ENCODE measurements at places on chromosomes 5 and 9.

DNA sequence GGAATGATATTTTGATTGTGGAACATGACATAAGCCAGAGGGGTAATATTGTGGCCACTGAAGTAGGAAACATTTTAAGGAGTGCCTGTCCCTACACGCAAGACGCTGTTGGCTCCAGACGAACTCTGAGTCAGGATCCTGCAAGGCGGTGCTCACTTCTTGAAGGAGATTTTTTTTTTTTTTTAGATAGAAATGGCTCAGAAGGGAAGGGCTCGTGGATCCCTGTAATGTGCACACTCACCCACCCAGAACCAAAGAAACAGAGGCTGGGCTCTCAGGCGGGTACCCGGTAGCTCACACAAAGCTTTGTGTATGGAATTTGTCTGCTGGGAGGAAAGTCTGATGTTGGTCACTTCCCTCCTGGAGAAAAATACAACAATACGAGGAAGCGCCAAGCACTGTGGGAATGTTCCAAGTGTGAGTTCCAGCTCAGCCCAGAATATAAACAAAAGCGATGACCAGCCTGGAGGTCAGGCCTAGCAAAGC lies 25.7 kb downstream of the RAPGEF1 start:
- DNase-seq, result no peak

GRCh38 chr5:111830333-111830732 lies 73.3 kb upstream of the NREP start:
- no peak for DNase-seq

GRCh38 chr9:85960688-85961093 lies 19.7 kb downstream of the NAA35 start:
- DNase-seq, result peak; percentile 12

DNA sequence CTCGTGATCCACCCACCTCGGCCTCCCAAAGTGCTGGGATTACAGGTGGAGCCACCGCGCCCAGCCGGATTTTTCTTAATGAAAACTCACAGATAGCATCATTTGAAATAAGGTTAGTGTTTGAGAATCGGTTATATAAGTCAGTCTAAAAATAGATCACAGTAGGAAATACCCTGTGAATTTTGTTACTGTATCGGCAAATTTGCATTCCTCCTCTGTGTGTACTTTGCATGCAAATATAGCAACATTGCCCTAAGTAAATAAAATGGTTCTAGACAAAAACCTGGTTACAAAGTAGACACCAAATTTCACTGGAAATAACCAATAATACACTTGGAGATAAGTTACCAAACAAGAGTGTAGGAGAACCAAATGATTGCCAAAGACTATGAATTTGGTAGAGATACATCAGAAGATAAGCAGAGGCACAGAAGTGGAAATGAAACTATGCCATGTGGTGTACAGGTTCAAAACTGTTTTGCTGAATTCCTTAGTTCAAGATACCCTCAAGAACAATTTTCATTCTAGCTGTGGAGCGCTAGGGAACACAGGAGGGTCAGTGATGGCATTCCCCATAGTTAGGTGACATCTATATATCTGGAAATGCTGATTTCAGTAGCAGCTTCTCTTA lies 58.1 kb downstream of the ICE1 start:
- no peak for DNase-seq

DNA sequence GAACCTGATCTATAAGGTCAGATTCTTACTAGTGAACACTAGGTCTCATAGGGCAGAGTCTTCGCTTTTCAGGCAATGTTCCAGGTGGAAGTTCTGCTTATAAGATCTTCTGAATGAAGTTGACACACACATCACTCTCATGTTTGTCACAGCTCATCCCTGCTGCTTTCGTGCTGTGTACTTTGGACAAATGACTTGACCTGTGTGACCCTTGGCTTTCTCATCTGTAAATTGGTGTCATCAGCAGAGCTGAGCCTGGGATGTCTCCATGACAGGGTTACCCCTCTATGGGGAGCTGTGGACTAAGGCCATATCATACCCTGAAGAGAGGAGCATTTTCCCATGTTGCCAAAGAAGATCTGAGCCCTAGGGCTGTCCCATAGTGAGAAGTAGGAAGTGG lies 2.8 kb downstream of the DELE1 start:
- DNase-seq, result no peak

GRCh38 chr5:142122121-142122520 lies 13.5 kb downstream of the NDFIP1 start:
- no peak for DNase-seq

- DNase-seq, result no peak
These were observed 31.5 kb downstream of the PDGFRB start for GRCh38 chr5:150124111-150124557.

- no peak for DNase-seq
These were observed 22.6 kb downstream of the DBH start for GRCh38 chr9:133658442-133659431.

DNA sequence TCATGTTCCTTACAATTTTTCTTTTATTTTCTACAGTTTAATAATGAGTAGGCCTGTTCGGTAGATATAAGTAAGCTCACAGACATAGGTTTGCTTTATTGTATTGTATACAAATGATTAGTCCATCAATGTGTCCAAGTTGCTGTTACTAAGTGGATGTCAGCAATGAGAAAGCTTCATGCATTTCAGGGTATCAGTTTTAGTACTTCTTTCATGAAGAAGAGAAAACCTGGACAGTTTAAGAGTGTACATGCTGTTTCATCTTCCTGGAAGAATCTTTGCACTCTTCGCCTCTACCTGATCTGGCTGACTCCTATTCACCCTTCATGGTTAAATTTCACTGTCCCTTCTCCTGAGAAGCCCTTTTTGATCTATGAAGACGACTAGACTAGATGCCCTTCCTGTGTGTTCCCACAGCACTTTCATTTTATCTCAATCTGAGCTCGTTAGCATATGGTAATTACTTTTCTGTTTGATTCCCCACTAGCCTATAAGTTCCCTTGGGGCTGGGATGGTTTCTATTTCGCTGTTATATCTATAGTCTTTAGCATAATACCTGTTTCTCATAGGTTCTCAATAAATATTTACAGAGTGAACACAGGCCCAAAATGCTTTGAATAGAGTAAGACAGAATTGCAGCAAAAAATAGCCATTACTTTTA lies 70.7 kb downstream of the CETN3 start:
- DNase-seq, result no peak

DNA sequence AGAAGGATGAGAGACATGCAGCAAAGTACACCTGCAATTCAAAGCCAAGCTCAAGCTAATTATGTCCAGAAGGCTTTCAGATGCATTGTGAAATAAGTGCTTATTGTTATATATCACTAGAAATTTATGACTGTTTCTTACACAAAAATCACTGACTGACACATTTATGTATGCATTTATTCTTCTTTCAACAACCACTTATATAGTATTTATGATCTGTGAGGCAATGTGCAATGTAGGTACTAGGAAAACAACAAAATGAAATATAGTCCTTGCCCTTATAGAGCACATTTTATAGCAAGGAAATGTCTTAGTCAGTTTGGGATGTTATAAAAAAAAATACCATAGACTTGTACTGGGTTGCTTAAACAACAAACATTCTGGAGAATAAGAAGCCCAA lies 167.6 kb downstream of the YIPF5 start:
- DNase-seq, result no peak

- peak; percentile 81 for DNase-seq
These were observed 48.5 kb downstream of the MFAP3 start for GRCh38 chr5:154087260-154087659.

- no peak for DNase-seq
These were observed 176.4 kb downstream of the ARRDC3 start for GRCh38 chr5:91206734-91207133.

DNA sequence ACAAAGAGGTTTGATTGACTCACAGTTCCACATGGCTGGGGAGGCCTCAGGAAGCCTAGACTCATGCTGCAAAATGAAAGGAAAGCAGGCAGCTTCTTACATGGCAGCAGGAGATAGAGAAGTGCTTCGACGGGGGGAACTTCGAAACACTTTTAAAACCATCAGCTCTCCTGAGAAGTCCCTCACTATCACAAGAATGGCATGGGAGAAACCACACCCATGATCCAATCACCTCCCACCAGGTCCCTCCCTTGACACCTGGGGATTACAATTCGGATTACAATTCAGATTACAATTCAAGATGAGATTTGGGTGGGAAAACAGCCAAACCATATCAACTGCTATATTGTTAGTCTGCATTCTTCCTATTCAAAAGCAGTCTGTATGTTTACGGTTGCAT lies 322.3 kb upstream of the ISL1 start:
- no peak for DNase-seq

GRCh38 chr9:72299017-72299603 lies 65.9 kb downstream of the ZFAND5 start:
- no peak for DNase-seq

DNA sequence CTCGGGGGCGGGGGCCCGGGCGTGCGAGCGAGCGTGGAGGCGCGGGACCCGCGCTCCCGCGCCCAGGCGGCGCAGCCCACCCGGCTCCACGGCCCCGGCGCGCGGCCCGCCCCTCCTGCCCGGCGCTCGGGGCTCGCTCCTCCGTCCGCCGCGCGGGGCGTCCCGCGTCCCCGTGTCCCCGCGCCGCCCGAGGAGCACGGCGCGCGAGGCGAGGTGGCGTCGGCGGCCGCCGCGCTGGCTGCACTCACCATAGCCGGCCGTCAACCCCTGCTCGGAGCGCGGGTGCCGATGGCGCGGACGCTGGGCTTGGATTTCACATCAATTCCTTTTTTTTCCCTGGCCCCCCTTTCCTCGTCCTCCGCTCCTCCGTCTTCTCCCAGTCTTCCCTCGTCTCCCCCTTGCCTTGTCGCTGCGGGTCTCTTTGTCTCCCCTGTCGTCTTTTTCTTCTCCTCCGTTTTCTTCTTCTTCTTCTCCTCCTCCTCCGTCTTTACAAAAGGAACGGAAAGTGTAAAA lies 494 bp downstream of the PTCH1 start:
- no peak for DNase-seq

- DNase-seq, result peak; percentile 33
These were observed 27.9 kb upstream of the MGAT1 start for GRCh38 chr5:180830253-180831138.

DNA sequence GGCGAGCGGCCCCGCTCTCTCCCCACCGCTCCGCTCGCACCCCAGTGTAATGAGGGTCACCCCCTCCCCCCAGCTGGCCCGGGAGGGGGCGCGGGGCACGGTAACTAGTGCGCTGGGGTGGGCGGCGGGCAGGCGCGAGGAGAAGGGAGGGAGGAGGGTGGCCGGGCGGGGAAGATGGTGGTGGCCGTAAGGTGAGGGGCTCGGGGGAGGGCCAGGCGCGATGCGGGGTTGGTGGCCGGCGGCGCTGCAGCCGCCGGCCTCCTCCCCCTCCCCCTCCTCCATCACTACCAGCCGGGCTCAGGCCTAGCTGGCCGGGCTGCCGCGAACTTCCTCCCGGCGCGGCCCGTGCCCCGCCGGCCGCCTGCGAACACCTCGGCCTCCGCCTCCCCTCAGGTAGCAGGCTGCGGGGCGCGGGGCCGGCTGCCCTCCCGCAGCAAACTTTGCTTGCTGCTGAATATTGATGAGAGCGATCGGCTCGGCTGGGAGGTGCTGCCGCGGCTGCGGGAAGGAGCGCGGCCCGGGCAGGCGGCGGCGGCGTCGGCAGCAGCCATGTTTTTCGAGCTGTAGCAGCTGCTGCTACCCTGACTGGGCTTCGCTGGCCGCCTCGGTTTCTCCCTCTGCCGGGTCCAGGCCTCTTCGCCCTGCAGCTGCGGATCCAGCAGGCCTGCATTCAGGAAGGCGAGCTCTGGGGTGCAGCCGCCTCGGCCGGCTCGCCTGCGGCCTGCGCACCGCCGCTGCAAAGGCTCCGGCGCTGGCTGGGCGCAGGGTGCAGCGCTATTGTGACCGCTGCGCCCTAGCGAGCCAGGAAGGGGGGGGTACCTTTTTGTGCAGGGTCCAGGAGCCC lies 502 bp downstream of the NSD1 start:
- DNase-seq, result peak; percentile 14

- DNase-seq, result no peak
These were observed 274.7 kb downstream of the CETN3 start for GRCh38 chr5:90134892-90135291.

GRCh38 chr5:65043843-65044359 lies 275.2 kb downstream of the CWC27 start:
- no peak for DNase-seq

GRCh38 chr5:7391814-7392692 lies 3.9 kb upstream of the ADCY2 start:
- no peak for DNase-seq

GRCh38 chr5:154653764-154654485 lies 101.3 kb upstream of the LARP1 start:
- DNase-seq, result no peak

GRCh38 chr5:93622240-93622885 lies 39.3 kb downstream of the NR2F1 start:
- DNase-seq, result peak; percentile 36

GRCh38 chr9:33498387-33498786 lies 24.7 kb upstream of the NOL6 start:
- DNase-seq, result peak; percentile 12

GRCh38 chr9:116340270-116340669 lies 186.7 kb downstream of the PAPPA start:
- no peak for DNase-seq

GRCh38 chr5:12566441-12566840 lies 662.2 kb upstream of the CTNND2 start:
- DNase-seq, result peak; percentile 60

- DNase-seq, result no peak
These were observed 76.8 kb upstream of the SH3PXD2B start for GRCh38 chr5:172530878-172531703.

GRCh38 chr9:69877852-69878514 lies 57.4 kb downstream of the CFAP95 start:
- peak; percentile 51 for DNase-seq

- no peak for DNase-seq
These were observed 18.0 kb upstream of the PRR16 start for GRCh38 chr5:120446068-120446492.

DNA sequence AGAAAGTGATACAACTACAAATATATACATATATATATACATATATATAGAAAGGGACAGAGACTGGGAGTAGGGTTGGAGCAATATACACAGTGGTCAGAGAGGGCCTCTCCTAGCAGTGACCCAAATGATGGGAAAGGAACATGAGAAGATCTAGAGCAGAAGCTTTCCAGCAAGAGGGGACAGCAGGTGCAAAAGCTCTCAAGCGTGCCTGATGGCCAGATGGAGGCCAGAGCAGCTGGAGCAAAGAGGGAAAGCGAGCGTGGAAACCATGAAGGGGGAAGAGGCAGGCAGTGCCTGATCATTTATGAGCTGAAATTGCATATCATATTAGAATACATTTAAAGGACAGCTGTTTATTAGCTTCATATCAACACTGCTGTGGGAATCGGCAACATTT lies 7.6 kb upstream of the GRPEL2 start:
- no peak for DNase-seq

DNA sequence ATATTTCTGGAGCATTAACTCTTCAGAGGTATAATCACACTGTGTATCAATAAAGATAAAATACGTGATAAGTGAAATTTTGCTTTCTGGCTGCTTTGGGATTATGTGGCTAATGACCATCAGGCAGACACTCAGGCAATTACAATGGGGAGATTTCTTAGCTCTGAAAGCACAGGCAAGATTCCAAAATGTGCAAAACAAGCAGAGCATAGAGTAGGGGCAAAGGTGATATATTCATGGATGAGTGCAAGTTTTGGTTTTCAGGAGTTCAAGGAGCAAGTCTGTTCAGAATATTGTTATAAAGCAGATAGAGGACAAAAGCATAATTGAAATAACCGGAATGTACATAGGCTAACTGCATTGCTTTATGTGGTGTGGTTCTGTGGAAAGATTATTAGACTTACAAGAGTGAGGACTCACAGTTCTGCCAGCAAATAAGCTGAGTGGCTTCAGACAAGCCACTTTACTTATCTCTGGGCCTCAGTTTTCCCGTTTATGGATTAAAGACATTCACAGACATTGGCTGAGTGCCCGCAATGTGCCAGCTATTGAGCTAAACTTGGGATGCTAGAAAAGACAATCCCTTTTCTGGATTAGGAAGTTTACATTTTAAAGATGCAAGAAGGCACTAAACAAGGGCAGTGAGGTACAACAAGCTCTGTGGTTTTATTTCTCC lies 945.6 kb upstream of the ARRDC3 start:
- no peak for DNase-seq
